Activated T-helper 1 cell treated with anti-CD3 and anti-CD28 coated beads, Interleukin-2, amount 50 U/mL, for 16 hours (primary cell): ENCODE measurements at places on chromosomes 2 and 18.

DNA sequence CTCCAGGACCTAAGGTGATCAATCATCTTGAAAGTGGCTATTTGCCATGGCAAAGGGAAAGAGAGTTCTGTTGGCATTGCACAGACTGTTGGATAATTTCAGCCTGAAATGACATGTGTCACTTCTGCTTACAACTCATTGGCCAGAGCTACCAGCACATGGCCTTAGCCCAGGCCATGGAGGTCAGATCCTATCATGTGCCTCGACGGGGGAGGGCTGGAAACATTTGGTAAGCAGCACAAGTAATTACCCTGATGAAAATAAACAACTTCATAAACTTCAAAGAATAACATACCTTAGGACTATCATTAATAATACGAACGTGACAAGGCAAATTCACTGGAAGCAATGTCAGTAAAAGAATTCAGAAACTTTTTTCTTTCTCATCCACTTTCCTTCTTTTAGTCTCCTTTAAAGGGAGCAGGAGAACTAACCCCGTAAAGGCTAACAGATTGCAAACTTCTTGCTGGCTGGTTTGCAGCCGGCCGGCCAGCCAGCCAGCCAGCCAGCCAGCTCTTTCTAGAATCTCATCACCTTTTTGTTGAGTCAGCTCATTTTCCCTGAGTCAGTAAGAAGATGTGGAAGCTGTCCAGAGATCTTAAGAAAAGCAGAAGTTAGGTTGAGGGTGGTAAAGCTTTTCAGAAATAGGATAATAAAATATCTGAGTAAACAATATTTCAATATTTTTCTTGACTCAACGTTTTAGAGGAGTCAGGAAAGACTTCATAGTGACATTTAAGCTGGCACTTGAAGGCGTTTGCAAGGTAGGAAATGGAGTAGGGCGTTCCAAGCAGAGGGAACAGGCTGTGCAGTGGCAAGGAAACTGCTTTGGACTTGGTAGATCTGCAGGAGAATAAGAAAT is 31.9 kb downstream of the CNRIP1 start:
- no peak for DNase-seq

GRCh38 chr2:157413326-157414035 is 30.4 kb downstream of the CYTIP start:
- no peak for DNase-seq

DNA sequence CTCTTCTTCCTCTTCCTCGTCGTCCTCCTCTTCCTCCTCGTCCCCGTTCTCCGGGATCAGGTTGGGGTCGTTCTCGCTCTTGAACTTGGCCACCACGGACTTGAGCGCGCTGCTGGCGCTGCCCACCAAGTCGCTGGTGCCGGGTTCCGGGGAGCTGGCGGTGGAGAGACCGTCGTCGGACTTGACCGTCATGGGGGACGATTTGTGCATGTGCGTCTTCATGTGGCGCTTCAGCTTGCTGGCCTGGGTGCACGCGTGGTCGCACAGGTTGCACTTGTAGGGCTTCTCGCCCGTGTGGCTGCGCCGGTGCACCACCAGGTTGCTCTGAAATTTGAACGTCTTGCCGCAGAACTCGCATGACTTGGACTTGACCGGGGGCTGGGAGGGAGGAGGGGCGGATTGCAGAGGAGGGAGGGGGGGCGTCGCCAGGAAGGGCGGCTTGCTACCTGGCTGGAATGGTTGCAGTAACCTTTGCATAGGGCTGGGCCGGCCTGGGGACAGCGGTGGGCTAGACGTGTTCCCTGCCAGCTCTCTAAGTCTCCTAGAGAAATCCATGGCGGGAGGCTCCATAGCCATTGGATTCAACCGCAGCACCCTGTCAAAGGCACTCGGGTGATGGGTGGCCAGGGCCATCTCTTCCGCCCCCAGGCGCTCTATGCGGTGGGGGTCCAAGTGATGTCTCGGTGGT is 91.9 kb downstream of the BCL11A start:
- DNase-seq: no peak

DNA sequence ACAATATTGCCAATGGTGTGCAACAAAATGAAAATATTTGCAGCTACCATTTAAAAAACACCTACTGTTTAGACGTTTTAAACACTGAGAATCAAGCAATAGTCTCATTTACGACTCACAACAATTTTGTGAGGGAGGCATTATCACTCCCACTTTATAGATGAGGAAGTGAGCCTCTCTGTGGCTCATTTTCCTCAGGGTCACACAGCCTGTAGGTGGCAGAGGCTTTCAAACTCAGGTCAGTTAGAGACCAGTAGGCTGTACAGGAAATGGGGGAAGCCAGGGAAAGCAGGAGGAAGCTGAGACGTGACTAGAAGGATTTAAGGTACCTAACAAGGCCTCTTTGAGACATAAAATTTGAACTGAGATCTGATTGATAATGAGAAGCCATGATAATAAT is 95.0 kb upstream of the ZNF521 start:
- DNase-seq: no peak

GRCh38 chr2:156437272-156437930 is 1.2 kb downstream of the GPD2 start:
- no peak for DNase-seq

DNA sequence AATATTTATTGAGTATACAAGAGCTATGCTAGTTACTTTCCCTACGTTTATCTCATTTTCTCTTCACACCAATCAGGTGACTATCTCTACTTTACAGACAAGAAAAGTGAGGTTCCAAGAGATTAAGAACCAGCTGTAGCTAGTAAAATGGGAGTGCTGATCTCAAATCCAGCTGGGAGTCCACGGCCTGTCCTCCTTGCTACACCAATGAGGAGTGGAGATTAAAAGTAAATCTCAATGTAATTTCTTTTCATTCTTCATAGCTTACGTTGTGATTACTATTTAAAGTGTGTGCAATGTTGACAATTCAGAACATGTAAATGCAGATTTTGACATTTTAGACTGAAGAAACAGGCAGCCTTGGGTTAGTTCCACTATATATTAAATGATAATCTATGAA is 53.9 kb upstream of the NRP2 start:
- DNase-seq: no peak

DNA sequence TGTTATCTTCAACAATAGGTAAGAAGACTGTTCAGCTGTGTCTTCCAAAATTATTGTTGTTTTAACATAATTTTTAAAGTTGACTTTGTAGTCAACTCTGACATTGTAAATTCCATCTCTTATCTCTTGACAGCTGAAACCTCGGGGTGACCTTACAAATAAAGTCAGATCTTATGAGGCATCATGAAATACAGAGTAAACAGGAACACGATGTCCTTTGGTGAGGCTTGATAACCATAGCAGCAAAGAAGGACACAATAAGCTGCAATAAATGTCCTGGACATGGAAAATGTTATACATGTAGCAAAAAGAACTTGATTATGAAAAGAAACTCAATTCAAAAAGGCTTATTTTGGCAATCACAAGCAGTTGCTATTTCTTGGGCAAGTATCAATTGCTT is 618.9 kb upstream of the SLC39A10 start:
- no peak for DNase-seq

GRCh38 chr2:218558986-218559385 is 9.2 kb downstream of the USP37 start:
- DNase-seq: no peak

DNA sequence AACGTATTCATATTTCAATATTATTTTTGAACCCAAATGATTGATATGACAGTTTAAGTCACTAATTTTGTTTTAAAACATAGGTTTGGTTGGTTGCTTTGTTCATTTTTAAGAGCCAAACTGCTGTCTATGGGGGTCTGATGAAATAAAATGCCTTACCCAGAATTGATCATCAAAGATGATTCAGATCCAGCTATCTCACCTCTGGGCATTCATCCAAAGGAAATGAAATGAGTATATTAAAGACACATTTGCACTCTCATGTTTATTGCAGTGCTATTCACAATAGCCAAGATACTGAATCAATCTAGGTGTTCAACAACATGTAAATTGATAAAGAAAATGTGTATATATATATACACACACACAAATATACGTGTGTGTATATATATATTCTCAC is 326.9 kb upstream of the GULP1 start:
- DNase-seq: no peak

- no peak for DNase-seq
These were observed 216.9 kb downstream of the SH3RF3 start for GRCh38 chr2:109345653-109346480.

DNA sequence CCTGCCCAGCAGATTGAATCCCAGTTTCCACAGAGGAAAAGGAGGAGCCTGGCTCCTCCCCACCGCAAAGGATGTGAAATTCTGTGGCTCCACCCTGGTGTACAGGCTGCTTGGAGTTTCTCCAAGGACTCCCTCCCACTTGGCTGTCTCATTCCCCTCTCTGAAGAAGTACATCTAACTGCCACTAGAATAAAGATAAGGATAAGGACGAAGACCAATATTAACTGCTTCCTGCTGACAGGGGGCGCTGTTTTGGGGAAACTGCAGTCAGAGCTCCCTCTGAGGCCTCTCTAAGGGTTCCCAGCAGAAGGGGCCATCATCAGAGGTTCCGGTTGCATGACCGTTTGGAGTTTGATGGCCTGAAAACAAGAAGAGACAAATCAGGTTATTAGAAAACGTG is 790.9 kb downstream of the CPS1 start:
- DNase-seq: no peak

- no peak for DNase-seq
These were observed 258.6 kb downstream of the CTNNA2 start for GRCh38 chr2:79771493-79771892.

DNA sequence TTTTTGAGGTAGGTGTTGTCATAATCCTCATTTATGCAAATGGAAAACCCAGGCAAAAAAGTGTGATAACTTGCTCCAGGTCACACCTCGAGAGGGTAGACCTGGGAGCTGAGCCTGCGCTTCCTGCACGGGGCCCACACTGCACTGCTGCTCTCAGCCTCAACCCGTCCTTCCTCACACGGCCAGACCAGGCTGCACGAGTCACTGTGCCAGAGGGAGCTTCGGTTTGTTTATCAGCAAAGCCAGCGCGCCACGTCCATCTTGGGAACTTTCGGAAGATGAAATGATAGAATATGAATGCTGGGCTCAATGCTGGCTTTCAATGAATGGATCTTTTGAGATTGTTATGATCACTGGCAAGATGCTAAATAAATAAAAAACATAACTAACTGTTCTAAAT is 14.4 kb downstream of the COPS9 start:
- DNase-seq: no peak

DNA sequence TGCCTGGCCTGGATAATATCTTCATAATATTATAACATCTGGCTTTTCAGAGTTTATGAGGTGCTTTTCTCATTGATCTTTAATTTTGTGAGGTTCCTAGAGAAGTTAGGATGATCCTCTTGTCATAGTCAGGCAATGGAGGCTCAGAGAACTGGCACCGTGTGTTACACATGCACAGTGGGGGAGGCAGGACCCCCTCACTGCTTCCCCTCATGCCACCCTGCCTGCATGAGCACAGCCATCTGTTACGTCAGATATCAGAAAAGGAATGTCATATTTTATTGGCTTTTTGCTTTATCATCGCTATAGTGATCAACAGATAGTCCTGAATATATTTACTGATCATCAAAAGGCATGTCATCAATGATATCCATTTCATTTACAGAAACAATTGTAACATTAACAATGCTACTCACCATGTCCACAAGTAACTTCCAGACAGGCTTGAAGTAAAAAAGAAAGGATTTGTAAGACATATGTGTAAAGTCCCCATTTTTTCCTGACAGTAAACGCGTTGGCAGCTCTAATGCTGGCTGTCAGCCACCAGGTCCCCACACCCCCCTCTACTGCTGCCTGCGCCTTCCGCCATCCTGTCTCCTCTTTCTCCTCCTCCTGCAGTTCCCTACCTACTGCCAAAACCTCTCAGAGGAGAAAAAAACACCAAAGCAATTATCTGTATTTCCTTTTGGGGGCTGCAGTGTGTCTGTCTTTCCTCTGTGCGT is 18.8 kb downstream of the ENOSF1 start:
- DNase-seq: no peak

GRCh38 chr2:227204452-227204851 is 40.0 kb downstream of the COL4A3 start:
- no peak for DNase-seq

GRCh38 chr2:44364604-44365003 is 2.9 kb downstream of the CAMKMT start:
- no peak for DNase-seq

DNA sequence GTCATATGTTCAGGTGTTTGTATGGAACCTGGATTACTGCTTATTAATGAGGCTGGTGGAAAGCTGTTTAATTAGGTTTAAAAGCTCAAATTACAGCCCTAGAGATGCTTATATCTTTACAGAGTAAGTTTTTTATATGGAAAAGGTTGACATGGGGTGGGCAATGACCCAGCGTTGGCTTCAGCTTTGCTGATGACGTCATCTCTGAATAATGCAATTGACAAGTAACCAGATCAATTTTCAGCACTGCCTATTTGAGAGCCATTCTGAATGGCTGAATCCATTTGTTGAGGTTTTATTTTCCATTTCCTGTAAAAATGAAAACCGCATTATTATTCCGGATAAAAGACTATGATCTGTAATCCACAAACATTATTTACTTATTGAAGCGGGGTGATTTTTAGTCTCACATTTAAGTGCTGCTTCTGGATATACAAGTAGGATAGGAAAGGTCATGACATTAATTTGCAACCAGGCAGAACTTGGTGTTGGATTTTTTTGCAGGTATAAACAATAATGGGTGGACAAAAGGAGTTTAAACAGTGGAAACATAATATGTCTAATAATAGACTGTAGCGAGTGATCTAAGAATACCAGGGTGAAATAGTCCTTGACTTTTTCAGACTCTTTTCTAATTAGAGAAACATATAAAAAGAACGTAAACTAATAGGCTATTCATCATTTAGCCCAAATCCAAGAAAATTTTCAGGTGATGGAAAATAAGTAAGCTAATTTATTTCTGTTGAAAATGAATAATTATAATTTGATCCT is 2.7 kb downstream of the PPP1R1C start:
- no peak for DNase-seq

DNA sequence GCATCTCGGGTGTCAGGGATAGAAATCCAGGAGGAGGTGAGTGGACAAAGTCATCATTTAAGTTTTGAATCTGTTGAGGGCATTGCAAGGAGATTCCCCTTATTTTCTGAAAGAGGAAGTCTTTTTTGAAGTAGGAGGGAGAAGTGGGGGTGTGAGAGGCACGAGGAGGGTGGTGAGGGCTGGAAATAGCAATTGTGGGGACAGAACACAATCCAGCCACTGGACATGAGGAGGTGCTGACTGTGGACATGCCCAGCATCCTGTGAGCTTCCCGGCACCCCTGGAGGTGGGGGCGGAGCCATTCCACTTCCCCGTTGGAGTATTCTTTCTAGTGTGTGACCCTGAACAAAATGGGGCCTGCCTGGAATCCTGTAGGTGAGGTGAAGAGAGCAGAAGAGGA is 310.7 kb upstream of the EPAS1 start:
- no peak for DNase-seq
